Activated CD8-positive, alpha-beta memory T cell treated with anti-CD3 and anti-CD28 coated beads for 36 hours (primary cell): ENCODE measurements at places on chromosomes 4 and X. TPM values are rescaled to one million over a fixed set of nuclear protein-coding genes. Genes with fewer than 3 reads are reported as not detected.

SLC38A5 gene
- total RNA-seq = 191 TPM

CLDN22 gene
- total RNA-seq = not detected

CORIN gene
- 0.10 TPM for total RNA-seq

SYNPO2 gene
- 0.13 TPM for total RNA-seq

HHIP gene
- total RNA-seq = not detected

JADE3 gene
- total RNA-seq = 1.8 TPM

CYBB gene
- total RNA-seq = not detected

IL13RA1 gene
- total RNA-seq = not detected

PTCHD1 gene
- total RNA-seq = not detected

PRSS12 gene
- not detected for total RNA-seq

NCAPG gene
- 51.0 TPM for total RNA-seq

HS3ST1 gene
- total RNA-seq = not detected

SH3BP2 gene
- total RNA-seq = 78.8 TPM

ZFP42 gene
- total RNA-seq = not detected

ESX1 gene
- 0.13 TPM for total RNA-seq

CFAP299 gene
- total RNA-seq = not detected

IL2RG gene
- total RNA-seq = 317 TPM

PRR32 gene
- total RNA-seq = not detected

FRMD7 gene
- total RNA-seq = not detected

HMGB3 gene
- 33.2 TPM for total RNA-seq

INTU gene
- total RNA-seq = 0.59 TPM

TMPRSS11B gene
- not detected for total RNA-seq

SMARCA5 gene
- 66.7 TPM for total RNA-seq

FAM9C gene
- not detected for total RNA-seq

FAM199X gene
- 10.0 TPM for total RNA-seq

CDKL2 gene
- 0.25 TPM for total RNA-seq
